ENCODE measurements at places on chromosomes 1 and 21.

GRCh38 chr1:244497805-244498204 lies 36.7 kb downstream of the CATSPERE start:
- DNase-seq, result no peak

DNA sequence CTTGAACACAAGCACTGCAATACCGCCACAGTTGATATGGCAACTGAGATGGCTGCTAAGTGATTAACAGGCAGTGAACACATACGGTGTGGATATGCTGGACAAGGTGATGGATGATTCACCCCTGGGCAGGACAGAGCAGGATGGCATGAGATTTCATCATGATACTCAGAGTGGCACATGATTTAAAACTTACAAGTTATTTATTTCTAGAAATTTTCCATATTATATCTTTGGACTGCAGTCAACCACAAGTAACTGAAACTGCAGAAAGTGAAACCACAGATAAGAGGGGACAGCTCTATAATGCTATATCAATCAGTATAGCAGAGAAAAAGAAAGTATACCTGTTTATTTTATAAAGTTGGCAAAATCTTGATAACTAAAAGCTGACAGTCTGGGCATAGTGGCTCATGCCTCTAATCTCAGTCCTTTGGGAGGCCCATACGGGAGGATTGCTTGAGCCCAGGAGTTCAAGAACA lies 47.9 kb downstream of the PHACTR4 start:
- no peak for DNase-seq

DNA sequence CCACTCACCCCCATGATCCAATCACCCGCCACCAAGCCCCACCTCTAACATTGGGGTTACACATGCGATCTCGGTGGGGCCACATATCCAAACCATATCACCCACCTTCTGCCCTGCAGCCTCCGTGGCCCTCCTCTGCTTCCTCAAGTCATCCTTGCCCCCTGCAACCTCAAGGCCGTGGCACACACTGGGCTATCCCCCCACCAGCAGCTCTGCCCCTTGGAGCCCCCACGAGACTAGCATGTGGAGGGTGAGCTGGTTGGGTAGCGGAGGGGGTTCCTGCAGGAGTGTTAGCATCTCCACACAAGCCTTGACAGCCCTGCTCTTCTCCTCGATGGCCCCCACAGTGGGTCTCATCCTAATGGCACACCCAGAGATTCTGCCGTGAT lies 100.8 kb downstream of the TOMM20 start:
- DNase-seq, result no peak

- DNase-seq, result no peak
These were observed 14.2 kb upstream of the RGS4 start for GRCh38 chr1:163055005-163055404.

GRCh38 chr1:107617921-107618320 lies 347.1 kb downstream of the VAV3 start:
- DNase-seq, result no peak

DNA sequence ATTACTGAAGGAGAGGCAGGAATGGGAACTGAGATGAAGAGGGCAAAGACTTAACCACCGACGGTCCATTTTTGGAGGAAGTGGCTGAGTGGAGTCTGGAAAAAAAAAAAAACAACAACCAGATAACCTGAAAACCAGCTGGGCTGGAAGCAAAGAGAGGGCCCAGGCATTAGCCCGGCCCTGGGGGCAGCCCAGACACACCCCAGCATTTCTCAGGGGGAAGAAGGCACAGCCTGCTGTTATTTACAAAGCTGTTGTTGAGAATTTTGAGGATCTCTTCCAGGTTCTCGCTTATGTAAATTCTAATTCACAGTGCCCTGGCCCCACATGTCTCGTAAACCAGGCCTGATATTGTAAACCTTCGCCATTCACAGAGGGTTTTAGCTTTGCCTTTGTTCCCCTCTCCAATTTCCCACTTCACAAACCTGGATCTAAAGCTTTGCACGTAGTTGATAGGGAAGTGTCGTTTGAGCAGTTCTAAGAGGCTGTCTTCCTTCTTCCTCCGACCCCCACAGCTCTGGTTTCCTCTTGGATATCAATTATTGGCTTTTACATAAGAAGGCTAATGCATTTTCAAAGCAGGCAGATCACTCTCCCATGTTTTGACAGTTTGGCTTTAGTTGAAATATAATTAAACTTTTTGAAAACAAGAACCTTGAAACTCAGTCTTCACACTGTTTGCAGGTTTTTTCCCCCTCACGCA lies 161.8 kb upstream of the IRF2BP2 start:
- no peak for DNase-seq
